ENCODE measurements at places on chromosomes 5 and 9. TPM values are rescaled to one million over a fixed set of nuclear protein-coding genes. Genes with fewer than 3 reads are reported as not detected.

DNA sequence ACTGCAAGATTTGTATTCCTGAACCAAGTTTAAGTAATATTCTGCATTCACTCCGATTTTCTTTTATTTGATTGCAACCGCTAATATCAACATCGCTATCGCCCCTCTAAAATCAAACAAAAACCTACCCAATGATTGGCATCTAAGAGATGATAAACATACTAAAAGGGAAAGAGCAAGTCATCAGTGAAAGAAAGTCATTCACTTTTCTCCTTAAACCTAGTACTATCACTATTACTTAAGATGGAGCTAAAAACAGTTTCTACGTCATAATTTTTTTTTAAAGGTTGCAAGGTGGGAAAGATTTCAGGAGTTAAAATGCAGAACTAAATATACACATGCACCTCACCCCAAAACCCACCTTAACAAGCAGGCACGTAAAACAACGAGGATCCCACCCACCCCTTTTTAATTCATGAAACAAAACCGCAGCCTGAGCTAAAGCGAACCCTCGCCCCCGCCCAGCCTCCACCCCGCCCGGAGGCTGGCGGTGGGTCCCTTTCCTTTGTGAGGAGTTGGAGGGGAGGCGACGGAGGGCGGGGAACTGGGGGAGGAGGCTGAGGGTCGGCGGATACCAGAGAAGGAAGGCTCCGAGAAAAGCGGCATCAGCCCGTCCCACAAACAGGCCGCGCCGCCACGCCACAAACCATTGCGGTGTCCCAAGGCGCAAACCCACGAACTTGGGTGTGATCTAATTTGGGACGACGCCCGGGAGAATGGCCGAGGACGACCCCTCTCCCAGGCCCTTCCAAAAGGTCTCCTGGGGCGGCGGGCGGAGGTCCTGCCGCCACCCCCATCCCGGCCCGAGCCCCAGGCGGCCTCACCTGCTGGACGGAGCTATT, 861 bp downstream of the UBQLN1 start:
- peak; percentile 82 for DNase-seq

DNA sequence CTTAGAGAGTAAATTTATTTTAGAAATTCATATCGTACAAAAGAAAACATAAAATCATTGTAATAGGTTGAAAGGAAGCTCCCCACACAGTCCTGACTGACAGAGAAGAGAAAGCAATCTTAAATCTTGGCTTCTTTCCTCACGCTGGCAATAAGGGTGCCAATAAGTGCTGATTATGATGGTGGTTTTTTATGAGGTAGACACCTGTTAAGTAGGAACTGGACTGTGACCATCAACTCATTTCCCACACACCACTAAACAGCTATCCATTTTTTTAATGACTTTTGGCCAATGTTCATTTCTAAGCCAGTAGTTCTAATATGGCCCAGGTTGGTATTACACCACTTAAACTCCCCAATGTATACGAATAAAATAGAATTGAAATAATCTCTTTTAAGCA, 893.5 kb upstream of the NUDT12 start:
- DNase-seq = no peak

GRCh38 chr5:143428738-143429420, 25.4 kb upstream of the NR3C1 start:
- DNase-seq = no peak

- DNase-seq = no peak
Observed at GRCh38 chr9:134842321-134842720, 38.3 kb upstream of the FCN2 start.

DNA sequence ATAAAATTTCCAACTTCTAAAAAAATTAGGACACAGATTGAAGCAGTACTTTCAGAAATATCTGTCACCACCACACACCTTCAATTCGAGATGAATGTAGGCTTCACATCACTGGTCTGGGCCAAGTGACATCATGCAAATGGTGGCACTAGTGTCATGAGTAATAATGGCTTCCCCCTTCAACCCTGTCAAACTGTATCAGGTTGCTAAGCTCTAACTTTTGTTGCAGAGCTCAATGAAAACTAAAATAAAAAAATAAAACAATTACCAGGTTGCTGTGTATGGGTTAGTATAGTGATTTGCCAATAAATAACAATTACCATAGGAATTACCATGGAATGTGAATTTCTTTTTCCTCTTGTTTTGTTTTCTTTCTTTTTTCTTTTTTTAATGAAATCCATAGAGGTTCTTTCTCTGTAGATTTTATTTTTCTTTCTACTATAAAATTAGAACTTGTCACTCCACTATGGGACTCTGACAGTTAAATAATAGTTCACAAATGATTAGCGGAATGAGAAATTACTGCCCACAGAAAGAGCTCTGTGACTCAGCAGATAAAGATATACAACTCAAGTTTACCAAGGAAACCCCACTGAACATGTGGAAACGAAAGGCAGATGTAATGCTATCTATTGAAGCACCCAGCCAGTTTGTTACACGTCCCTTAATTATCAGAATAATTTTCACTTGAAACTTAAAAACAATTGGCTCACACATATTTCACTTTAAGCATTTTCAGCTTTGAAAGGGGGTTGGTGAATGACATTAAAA, 783.8 kb upstream of the WWC1 start:
- no peak for DNase-seq

- no peak for DNase-seq
Observed at GRCh38 chr9:8160787-8161186, 361.2 kb upstream of the DMAC1 start.

DNA sequence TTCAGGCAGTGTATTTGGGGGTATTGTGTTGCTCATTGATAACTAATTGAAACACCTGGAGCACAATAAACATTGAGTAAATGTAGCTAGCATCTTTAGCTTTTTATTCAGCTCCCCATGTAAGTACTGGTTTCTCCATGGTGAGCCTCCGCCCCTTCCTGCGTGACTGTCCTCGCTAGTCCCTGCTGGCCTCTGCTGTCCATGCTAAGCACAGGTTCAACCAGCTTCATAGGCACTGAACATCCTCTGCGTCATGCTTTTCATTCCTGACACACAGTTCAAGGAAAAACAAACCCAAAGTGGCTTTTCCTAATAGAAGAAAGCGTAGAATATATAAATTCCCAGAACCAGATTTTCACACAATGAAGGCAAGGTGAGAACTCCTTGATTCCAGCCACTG, 27.3 kb upstream of the DAP start:
- no peak for DNase-seq

DNA sequence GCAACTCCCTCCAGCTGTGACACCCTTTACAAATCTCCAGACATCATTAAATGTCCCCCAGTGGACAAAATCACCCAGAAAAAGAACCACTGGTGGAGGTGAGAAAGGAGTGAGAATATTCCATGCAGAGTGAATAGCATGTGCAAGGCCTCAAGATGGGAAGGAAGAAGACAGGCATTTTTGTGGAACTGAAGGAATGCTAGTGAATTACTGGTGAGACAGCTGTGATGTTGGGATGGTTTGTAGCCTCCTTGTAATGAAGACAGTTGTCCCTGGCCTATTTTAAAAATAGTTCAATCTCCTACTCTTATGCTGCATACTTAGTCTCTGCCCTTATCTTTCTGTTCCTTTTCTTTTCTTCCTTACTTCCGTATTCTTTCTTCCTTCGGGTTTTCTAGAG, 124.9 kb upstream of the RPS23 start:
- DNase-seq = no peak

DNA sequence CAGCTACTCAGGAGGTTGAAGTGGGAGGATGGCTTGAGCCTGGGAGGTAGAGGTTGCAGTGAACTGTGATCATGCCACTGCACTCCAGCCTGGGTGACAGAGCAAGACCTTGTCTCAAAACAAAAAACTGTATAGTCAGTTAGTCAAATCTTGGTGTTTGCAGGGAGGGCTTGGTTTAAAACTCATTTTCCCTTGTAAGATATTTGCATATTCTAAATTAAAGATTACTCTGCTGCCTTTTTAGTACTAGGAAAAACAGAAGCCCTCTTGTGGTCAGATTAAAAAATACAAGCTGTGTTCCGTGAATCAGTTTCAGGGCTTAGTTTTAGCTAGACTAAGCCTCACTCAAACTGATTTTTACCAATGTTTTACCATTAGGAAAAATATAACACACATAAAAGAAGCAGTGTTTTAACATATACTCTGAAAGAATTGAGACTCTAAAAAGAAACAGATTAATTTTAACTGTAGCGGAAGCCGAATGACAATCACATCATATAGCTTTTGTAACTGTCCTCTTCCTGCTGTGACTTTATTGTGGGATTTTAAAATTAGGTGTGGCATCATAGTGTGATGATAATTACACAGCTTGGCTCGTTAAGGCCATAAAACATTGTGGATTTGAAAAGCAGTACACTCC, 84.9 kb upstream of the BASP1 start:
- no peak for DNase-seq

DNA sequence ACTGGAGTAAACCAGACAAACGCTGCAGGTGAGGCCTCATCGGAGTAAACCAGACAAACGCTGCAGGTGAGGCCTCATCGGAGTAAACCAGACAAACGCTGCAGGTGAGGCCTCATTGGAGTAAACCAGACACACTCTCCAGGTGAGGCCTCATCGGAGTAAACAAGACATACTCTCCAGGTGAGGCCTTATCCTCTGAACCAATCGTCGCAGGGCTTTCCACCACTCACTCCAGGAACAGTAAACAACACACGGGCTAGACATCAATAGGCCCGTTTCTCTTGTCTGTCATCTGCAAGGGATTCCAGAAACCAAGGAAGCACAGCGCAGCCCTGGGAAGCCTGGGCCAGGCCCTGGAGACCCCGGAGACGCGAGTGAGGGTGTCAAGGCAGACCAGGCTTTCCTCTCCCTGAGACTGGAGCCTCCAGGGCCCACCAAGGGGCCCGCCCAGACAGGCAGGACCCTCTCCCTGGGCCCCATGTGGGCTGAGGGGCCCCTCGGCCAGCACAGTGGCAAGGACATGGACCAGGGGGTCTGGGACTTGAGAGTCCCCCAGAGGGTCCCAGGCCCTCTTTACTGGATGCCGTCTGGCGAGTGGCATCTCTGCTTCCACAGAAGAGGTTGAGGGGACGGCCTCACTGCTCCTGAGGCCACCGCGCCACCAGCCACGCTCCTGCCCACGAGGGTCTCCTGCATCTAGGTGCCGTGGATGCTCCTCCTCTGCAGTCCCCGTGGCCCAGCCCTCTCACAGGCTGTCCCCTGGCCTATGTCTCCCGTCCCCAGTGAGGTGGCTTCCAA, 26.4 kb upstream of the NSMF start:
- DNase-seq = peak; percentile 77

DNA sequence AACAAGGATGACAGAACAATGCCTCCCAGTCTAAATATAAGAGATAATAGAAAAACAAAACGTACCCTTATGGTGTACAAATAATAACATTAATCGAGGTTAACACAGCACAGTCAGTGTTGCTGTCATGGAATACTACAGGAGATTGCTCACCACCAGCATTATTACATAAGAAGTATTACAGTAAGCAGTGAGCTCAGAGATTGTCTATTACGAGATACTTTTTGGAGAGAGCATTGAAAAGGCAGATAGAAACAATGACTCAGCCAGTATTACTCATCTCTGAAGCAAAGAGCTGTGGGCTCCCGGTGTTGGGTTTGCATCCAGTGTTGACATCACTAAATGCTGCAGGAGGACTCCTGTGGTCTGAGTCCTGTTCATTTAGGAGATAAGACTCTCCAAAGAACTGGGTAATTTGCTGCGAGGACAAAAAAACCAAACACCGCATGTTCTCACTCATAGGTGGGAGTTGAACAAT, 191.9 kb upstream of the SEMA6A start:
- no peak for DNase-seq

GRCh38 chr9:115099901-115100300, 18.1 kb downstream of the TNC start:
- DNase-seq = no peak

DNA sequence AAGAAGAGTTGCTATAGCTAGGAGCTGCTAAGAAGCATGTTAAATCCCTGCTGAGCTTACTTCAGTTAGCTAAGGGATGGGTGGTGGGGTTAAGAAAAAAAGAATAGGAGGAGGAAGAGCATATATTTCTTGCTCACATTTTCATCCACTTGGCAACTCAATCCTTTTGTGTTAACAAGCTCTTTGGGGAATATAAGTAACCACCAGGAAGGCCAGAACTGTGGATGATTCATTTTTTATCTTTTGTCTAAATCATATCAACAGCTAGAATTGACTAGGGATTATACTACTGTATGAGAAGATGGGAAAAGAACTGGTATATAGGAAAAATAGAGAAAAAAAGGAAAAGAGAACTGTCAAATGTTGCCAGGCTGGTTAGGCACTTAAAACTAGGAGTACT, 555.3 kb upstream of the ARRDC3 start:
- DNase-seq = no peak

- DNase-seq = no peak
Observed at GRCh38 chr5:98432378-98432777, 341.1 kb upstream of the RGMB start.

- peak; percentile 86 for DNase-seq
Observed at GRCh38 chr5:43432486-43433375, 20.5 kb upstream of the CCL28 start.

GRCh38 chr5:139232147-139232724, 34.1 kb upstream of the SIL1 start:
- no peak for DNase-seq

- peak; percentile 42 for DNase-seq
Observed at GRCh38 chr9:37436540-37436939, 14.0 kb downstream of the GRHPR start.

DNA sequence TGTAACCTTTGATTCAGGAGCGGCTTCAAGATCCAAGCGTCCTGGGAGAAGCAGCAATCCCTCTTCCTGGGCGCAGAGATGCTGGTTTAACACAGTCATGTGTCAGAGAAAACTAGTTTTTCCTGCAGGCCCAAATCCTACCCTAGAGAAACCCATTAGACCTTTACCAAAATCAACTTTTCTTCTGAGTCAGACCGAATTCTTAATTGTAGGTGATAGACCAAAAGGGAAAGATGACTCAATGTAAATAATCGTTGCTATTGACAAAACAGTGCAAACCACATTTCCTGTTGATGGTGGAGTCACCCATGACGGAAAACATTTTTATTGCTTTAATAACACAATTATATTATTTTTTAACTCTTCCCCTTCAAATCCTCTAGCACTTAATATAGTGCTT, 40.1 kb downstream of the SLC1A1 start:
- DNase-seq = no peak

DNA sequence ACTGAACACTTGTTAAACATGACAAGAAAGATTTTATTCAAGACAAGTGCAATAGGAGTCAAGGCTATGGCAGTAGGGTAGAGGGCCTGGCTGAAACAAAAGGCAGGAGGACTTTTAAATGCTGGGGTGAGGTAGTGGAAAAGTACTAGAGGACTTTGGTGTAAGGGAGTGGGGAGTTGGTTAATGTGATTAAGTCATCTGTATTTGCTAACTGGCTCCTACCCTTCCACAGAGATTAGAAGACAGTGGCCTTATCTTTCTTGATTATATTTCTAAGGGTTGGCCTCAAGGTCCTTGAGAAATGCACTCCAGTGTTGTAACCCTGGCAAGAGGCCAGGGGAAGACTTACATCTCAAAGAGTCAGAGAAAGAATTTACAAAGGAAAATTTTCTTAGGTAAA, 160.2 kb upstream of the FTMT start:
- DNase-seq = no peak

The HTR4 gene
- 0.33 TPM for total RNA-seq

The NCBP1 gene
- 19.6 TPM for total RNA-seq

The FYB1 gene
- 10.1 TPM for total RNA-seq

The C9orf152 gene
- total RNA-seq = not detected

The GKAP1 gene
- 11.9 TPM for total RNA-seq

The MYORG gene
- 30.6 TPM for total RNA-seq

The GALNT12 gene
- total RNA-seq = 17.6 TPM

The CCL21 gene
- total RNA-seq = 161 TPM

The FOXI1 gene
- not detected for total RNA-seq

The TXNDC8 gene
- total RNA-seq = not detected

The ABCA1 gene
- total RNA-seq = 23.5 TPM

The SLC4A9 gene
- total RNA-seq = not detected

The IL5 gene
- not detected for total RNA-seq

The SPARC gene
- 913 TPM for total RNA-seq

The TAF1L gene
- total RNA-seq = not detected

The N4BP3 gene
- total RNA-seq = 1.8 TPM
